ENCODE measurements at places on chromosomes 5 and 9.

GRCh38 chr9:33682551-33682950 is 112.8 kb upstream of the PRSS3 start:
- no peak for DNase-seq

GRCh38 chr5:109833946-109834345 is 144.2 kb downstream of the MAN2A1 start:
- no peak for DNase-seq

DNA sequence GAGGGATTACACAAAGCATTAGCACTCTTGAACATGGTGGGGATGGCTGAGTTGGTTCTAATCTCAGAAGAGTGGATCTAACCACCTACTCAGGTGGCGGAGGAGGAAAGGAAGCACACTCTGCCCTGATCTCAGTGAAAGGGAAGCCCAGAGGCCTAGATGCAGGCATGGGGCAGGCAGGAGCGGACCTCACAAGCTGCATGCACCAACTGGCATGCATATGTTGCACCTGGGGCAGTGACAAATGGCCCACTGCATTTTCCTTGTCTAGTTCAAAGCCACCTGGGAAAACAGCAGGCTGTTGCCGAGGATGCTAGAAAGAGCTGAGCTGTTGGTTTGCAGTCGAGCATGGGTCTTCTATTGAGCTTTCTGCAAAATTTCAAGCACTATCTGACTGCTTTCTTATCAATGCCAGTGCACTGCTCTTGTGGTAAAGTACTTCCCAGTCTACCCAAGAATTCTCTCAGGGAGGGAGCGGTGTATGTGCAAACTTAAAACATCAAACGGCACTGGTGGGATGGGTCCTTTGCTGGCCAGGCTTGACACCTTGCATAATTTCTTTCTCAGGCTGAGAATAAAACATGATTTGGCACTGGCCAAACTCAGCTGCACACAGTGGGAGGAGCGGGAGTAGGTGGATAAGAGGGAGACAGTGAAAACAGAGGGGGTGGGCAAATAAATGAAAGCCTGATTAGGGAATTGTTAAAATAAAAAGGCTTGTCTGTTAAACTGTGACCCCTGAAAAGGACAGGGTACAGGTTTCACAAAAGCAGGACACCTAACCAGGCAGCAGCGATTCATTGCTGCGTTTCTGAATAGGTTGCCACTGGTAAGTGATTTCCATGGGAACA is 108.9 kb downstream of the MARCHF3 start:
- no peak for DNase-seq

DNA sequence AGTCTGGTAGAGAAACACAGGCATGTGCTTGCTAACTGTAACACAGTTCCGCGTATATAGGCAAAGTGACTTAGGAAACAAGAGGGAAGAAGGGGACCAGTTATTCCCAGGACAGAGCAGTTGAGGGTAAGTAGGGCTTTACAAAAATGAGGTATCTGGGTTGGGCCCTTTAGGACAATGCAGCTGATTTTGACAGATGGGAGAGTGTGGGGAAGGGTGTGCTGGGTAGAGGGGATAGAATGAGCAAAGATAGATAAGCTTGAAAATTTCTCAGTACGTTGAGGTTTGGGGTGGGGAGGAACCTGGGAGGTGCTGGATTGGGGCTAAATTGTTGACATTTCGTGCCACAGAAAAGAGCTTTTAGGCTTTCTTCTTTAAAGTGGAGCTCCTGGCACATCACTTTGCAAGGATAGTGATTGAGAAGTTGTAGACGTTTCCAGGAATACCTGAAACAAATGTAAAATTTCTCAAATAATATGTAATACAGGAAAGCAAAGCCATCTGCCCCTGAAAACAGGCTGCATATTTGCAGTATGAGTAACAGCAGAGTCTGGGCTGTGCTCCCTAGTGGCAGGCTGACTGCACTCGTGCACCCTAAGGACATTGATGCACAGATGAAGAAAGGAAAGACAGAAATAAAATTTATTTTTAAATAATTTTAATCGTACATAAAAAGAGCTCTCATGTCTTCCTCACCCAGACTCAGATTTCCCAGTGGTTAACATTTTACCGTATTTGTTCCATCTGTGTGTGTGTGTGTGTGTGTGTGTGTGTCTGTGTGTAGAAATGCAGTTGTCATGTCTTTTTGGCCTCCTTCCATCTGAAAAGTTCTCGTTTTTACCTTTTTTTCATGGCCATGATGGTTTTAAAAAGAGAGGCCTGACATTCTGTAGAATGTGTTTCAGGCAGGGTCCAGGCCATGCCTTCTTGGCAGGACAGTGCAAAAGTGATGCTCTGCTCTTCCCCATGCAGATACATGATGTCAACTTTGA is 144.9 kb upstream of the DMRT1 start:
- no peak for DNase-seq

GRCh38 chr9:91032121-91032531 is 230.5 kb downstream of the SYK start:
- DNase-seq: no peak

- DNase-seq: peak; percentile 44
These were observed 44.0 kb downstream of the NNT start for GRCh38 chr5:43646992-43647391.

- DNase-seq: no peak
These were observed 182.3 kb upstream of the MAP1B start for GRCh38 chr5:71924980-71925379.

DNA sequence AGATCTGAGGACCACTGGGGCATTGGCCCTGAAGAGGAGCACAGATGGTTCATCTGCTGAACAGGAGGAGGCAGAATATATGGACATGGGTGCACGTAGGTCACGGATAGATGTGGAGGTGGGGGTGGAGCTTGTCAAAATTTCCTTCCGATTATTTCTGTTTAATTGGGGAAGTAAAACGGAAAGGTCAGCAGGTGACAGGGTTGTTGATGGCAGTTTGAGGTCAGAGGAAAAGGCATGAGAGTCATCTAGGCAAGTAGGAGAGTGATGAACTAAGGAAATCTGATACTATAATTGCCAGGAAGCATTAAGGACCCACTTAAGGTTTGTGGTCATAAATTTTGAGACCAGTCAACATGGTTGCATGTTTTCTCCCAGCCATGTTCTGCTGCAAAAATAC is 8.4 kb upstream of the FAM81B start:
- no peak for DNase-seq

- no peak for DNase-seq
These were observed 26.5 kb upstream of the C5orf47 start for GRCh38 chr5:173962436-173962972.

- DNase-seq: no peak
These were observed 220.8 kb downstream of the DIRAS2 start for GRCh38 chr9:90421786-90422185.

- DNase-seq: no peak
These were observed 39.2 kb downstream of the NUP188 start for GRCh38 chr9:128986671-128987070.

DNA sequence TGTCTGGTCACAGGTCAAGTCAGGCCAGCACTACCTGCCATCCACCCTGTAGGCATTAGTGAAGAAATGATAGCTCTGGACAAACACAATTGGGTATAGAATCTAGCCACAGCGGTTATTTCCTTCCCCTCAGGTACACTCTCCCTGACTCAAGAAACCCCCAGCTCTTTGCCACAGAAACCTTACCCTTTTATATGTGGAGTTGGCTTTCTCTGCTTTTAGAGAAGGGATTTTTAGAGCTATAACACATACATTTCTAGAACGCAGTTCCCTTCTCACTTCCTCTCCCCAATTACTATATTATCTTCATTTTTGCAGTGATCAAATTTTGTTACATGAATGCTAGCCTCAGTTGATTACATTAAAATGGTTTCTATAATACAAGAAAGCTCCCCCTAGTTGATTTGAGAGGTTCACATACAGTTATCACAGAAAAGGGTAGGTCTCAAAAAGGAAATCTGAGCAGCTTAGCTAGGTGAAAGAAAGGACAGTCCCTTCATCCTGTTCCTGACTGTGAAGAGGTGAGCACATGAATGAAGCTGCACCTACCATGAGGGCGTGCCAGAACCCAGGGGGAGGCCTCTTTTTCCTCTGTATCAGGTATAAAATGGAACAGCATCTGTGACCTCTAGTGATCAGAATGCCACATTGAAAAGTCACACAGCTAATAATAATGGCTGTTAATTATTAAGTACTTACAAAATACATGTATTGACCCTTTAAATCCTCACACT is 425.6 kb downstream of the KIAA0825 start:
- no peak for DNase-seq

GRCh38 chr9:132591244-132591643 is 8.8 kb downstream of the BARHL1 start:
- peak; percentile 90 for DNase-seq

- no peak for DNase-seq
These were observed 81.1 kb upstream of the GNA14 start for GRCh38 chr9:77729177-77729576.

DNA sequence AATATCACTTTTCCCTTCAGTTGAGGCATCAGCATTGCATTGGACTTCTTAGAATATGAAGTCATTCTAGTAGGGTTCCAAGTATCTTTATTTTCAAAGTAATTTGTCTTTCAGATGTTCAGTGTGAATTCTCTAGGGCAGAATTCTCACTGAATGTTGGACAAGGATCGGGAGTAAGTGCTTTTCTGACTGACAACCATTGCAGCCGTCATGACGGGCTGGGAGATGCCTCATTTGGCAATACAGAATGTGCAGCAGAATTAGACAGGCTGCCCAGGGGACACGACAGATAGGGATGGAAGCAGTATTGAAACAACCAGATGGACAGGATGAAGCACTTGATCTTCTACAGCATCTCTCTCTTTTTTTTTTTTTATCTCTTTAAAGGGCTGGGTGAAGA is 129.0 kb downstream of the ICE1 start:
- DNase-seq: no peak

GRCh38 chr9:34773955-34774354 is 64.0 kb upstream of the CCL21 start:
- no peak for DNase-seq

- DNase-seq: no peak
These were observed 17.7 kb upstream of the CPLX2 start for GRCh38 chr5:175853573-175854230.

DNA sequence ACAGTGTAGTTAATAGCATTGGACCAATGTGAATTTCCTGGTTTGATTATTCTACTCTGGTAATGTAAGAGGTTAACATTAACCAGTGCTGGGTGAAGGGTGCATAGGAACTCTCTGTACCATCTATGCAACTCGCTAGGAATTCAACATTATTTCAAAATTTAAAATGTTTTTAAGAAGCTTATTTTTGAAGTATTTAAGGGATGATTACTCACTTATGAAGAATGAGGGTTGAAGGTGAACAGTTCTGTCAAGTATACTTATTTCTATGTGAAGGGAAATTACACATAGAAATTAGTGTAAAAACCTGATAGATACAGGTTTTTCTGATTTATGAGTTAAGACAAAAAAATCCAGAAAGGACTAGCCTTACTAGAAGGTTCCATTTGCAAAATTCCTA is 165.8 kb downstream of the INSYN2B start:
- DNase-seq: no peak

DNA sequence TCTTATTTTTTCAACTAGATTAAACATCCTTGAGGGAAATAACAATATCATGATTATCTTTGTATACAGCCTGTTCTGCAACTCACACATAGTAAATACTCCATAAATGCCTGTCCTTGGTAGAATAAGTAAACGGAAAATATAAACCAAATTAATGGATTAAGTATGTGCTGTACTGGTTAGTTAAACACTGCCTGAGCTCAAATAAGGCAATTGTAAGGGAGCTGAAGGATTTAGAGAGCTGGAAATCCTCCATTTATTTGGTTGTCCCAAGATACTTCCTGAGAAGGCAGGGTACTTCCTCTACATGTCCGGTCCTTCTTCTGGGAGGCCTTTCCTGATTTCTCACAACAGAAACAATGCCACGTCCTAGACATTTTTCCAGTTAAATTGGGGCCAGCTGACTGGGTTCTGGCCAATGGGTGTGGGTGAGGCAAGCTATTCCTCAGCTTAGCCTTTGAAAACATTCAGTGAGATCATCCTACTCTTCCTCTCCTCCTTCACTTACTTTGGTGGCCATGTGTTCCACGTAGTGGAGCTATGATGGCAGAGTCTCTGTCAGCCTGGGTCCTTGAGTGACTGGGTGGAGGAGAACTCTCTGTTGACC is 8.5 kb upstream of the C1QTNF3 start:
- DNase-seq: no peak

DNA sequence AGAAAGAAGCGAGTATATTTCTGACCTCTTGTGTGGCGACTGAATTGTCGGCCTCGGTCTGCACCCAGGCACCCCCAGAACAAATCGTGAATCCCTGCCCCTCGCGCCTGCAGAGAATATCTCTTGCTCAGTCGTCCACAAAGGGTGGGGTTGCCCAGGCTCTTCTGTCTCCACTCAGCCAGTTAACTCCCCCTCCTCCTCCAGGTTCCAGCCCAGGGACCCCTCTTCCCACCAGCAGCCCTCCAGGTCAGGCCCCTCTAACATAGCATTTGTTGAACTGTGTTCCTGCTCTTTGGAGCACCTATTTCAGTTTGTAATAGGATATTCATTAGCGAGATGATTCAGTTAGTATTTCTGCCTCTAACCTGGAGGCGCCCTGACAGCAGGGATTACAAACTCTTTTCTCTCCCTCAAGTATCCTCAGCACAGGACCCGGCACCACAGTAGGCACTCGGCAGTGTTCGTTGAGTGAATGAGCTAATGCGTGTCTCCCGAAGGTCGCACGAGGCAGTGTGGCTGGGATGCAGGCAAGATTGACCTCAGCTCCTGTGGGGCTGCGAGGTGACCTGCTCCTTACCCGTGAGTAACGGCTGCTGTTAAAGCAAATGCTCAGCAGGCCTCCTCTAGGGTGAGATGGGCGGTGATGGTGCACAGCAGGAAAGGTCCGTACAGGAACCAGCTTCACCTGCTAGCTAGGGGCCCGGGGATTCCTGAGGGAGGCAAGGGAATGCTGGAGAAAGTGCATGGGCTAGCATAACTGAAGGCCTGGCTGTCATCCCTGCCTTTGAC is 25.8 kb downstream of the ZBTB34 start:
- DNase-seq: no peak

DNA sequence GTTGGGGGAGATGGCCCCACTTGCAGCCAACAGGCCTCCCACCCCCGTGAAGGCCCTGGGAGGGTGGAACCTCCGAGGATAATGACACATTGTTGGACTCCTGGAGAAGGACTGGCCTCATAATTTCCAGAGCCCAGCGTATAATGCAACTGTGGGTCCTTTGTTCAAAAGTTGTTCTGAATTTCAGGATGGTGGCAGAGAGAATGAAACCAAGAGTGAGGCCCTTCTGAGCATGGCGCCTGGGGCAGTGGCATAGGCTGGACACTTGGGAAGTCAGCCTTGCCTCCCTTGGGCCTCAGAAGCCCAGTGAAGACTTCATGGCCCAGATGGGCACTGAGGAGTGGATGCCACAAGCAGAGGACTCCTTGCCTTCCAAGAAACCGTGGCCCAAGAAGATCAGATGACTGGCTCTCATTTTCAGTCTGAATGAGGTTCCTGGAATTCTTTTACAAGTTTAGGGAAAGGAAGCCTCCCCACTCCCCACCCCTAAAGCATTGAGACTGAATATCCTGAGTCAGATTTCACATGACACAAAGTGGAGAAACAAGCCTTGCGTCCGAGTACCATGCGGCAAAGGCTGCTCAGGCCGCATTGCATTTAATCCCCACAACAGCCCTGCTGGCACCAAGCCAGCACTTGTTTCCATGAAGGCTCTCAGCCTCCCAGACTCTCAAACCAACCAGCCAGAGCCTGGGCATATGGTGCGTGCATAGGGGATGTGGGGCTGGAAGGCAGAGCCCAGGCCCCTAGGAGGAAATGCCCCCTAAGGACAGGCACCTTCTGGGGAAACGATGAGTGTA is 96.7 kb upstream of the SMIM23 start:
- peak; percentile 12 for DNase-seq
